NCI-H1048 (cell line): ENCODE measurements at places on chromosomes 16 and 17.

- no peak for DNase-seq
These were observed 1.4 kb downstream of the MSL1 start for GRCh38 chr17:40122999-40123810.

DNA sequence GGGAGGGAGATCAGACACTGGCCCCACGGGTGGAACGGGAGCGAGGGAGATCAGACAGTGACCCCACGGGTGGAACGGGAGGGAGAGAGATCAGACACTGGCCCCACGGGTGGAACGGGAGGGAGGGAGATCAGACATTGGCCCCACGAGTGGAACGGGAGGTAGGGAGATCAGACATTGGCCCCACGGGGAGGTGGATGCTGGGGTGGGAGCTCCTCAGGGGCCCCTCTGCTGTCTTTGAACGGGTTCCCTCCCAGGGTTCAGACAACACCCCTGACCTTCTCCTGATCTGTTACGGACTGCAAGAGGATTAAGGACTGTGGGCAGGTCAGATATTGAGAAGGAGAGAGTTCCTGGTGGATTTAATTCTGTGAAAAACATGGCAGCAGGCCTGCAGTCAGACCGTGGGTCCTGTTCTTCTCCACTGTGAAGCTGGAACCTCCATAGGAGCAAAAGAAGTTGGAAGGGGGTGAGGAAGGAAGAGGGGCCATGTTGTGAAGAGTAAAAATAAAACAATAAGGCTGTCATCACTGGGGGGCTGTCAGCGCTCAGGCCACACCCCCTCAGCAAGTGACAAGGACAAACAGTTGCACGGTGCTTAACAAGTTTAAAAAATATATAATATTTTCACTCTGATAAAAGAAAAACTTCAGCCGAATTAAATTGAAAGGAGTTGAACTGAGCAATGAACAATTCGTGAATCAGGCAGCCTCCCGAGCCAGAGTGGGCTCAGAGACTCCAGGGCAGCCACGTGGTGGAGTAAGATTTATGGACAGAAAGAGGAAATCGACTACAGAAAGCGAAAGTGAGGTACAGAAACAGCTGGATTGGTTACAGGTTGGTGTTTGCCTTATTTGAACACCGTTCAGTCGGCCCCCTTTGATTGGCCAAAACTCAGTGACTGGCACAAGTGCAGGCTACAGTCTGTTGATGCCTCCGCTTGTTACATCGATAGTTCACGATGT lies 348.7 kb upstream of the TNRC6C start:
- no peak for DNase-seq

DNA sequence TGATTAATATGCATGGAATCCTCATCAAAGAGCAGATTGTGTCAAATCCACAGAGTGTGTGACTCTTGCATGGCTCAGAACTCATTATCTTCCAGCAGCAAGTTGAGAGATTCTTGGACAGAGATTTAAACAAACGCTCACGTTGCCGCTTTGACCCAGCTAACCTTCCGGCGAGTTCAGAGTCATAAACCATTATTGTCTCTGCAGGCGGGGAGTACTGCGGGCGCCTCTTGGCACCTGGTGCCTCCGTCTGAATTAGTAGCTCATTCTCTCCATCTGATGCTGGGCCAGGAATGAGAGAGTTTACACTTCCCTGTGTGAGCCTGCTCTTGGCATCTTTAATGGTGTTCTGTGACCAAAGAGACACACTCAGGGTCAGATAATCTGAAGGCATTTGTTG lies 138.6 kb upstream of the WSCD1 start:
- no peak for DNase-seq

GRCh38 chr17:78817123-78817522 lies 23.5 kb downstream of the USP36 start:
- no peak for DNase-seq

- no peak for DNase-seq
These were observed 5.8 kb upstream of the CD79B start for GRCh38 chr17:63937920-63938319.

- DNase-seq, result no peak
These were observed 84.6 kb upstream of the PMFBP1 start for GRCh38 chr16:72256398-72257066.

DNA sequence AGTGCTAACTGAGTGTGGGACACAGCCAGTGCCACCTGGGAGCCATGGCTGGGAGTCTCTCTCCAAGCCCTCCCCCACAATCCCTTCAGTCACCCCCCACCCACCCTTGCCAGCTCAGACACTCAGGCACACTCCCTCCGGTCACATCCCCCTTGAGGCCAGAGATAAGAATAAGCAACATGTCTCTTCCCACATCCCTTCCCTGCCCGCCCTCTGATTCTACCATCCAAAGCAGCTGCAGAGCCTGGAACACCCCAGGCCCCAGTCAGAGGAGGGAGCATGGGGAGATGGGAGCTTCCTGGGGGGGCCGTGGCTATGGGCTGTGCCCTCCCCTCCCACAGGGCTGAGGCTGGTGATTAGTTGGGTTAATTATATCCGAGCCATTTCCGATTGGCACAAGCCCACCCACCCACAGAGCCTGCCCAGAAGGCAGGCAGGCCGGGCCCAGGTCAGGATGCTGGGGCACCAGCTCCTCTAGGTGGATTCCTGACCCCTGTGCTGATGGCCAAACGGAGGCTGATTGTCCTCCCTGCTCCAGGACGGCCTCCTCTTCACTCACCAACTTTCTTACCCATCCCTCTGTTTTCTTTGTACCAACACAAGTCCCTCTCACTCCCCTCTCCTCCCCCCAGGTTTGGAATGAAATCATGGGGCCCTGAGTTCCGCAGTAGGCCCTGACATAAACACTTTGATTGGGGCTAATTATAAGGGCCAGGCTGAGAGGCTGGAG lies 28.6 kb upstream of the MEIOC start:
- DNase-seq, result no peak

GRCh38 chr17:38569701-38570512 lies 35.8 kb downstream of the SRCIN1 start:
- DNase-seq, result no peak

DNA sequence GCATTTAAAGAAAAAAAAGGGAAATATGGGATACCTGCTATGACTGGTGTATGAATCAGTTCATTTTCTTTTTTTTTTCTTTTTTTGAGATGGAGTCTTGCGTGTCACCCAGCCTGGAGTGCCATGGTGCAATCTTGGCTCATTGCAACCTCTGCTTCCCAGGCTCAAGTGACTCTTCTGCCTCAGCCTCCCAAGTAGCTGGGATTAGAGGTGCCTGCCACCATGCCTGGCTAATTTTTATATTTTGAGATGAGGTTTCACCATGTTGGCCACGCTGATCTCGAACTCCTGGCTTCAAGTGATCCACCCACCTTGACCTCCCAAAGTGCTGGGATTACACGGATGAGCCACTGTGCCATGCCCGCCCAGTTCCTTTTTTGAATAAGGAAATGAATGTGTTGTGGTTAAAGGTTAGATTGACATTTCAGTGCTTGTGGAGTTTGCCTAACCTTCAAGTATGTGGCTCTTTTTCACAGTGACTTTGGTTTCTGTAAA lies 7.7 kb downstream of the HAPSTR1 start:
- no peak for DNase-seq

DNA sequence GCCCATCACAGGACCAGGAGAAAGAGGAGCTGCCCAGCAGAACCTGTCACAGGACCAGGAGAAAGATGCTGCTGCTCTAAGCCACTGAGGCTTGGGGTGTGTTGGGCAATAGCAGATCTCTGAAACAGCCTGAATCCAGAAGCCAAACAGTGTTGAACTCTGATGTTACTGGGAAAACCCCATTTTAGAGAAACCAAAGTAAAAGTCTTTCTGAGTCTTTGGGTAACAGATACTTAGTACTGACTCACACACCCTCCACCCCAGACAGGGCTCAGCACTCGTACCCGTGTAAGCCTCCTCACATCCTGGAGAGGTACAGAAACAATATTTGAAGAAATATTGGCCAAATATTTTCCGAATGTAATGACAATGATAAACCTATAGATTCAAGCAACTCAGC lies 82.8 kb upstream of the GNG13 start:
- no peak for DNase-seq

GRCh38 chr16:69064764-69065313 lies 40.6 kb upstream of the HAS3 start:
- no peak for DNase-seq

DNA sequence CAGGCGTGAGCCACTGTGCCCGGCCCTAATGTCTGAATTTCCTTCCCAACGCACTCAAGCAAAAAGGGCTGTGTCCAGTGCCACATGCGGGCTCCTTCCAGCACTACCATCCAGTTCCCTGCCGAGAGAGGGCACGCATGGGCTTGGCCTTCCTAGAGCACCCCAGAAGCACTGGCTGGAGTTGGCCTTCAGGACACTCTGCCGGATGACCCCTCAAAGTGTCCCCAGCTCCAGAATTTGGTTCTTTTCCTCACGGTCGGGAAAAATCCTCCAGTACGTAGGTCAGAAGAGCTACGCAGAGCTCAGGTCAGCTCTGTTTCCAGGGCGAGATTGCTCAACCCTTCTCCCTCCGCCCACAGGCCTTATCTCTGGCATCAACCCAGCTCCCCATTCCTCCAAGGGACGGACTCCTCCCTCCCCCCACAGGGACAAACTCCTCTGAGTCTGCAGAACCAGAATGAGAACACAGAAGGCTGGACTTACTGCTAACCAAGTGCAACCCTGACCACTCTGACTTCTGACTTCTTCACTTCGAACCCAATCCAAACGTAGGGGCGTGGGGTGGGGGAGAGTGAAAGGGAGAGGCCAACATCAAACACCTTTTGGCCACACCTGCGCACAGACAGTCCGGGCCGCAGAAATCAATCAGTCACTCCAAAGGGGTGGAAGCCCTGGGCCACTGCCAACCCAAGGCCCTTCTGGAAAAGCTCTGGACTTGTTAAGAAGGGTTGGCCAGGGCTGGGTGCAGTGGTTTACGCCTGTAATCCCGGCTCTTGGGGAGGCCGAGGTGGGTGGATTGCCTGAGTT lies 3.6 kb downstream of the CDC42EP4 start:
- DNase-seq, result no peak

GRCh38 chr17:77365584-77366186 lies 224.9 kb downstream of the SEC14L1 start:
- DNase-seq, result no peak

DNA sequence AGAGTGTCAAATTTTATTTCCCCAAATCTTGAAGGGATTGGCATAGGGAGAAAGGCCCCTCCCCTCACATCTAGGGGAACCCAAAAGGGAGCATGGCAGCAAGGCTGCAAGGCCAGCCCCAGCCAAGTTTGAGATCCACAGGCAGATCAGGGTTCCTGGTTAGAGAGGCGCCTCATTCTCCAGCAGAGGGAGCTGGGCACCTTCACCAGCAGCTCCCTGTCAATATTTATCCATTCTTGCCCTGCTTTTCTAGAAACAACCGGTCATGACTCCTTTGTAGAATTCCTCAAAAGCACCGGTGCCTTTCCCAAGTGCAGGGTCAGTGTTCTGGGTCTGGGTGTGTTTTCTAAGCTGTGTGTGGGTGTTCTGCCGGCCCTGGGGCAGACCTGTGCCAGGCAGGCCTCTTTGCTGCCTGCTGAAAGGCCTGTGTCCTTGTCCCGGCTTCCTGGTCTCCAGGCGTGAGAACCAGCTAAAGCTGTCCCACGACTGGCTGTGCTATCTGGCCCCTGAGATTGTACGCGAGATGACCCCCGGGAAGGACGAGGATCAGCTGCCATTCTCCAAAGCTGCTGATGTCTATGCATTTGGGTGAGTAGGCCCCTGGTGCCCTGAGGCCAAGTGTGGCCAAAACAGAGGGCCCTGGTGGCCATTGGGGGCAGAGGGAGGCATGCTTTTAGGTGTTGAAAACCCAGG lies 21.2 kb upstream of the LGALS9 start:
- DNase-seq, result no peak

DNA sequence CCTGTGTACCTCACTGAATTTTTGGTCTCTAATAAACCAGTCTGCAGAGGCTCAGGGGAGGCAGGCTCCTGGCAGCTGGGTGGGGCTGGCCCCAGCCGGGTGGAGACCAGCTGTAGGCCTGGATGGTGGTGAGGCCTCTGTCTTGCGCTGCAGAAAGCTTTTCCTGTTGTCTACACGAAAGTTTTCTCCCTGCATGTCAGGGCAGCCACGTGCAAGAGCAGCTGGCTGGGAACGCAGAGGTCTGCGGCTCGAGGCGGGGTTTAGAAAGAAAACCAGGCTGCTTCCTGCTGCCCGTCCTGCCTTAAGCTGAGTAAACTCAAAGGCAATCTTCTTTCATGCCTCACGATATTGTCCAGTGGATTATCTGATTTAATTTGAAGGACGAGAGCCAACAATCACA lies 2.4 kb downstream of the SERPINF1 start:
- no peak for DNase-seq

DNA sequence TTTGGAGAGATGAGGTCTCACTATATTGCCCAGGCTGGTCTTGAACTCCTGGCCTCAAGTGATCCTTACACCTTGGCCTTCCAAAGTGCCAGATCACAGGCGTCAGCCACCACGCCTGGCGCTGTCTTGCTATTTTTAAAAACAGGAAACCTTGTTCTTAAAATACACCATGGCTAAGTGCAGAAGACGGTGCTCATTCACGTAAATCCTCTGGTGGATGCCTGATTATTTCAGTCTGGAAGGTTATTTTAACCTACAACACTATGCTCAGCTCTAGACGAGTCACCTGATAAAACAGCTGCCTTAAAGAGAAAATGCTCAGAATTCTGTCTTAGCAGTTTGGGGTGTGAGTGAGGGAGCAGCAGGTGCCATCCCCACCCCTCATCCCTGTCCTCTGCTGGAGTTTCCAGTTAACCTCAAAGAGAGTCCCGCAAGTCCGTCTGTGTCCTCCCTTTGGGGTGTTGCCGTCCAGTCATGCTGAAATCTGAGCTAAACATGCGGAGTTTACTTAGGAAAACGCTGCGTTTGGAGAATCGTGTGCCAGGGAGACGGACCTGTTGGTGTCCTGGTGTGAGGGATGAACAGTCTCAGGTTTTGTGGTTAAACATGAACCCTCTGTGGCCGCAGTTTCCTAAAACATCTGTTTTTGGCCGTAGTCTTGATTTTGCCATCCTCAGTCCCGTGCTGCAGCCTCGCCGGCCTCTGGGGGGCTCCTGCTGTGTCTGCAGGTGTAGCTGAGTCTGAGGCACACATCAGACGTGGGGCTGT lies 17.1 kb downstream of the SPG7 start:
- no peak for DNase-seq

- DNase-seq, result no peak
These were observed 435.5 kb downstream of the KCNJ2 start for GRCh38 chr17:70604854-70605253.

- DNase-seq, result no peak
These were observed 72.0 kb downstream of the FTO start for GRCh38 chr16:53775821-53776431.

DNA sequence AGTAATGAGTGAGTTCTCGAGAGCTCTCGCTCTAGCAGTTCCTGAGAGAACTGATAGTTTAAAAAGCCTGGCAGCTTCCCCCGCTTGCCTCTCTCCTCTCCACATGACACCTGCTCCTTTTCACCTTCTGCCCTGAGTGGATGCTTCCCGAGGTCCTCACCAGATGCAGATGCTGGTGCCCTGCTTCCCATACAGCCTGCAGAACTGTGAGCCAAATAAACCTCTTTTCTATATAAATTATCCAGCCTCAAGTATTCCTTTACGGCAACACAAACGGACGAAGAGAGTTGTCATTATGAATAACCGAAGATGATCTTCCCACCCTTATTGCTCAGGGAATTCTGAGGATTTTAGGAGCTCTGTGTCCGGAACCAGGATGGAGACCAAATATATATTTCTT lies 41.9 kb upstream of the ZCCHC14 start:
- DNase-seq, result no peak
